ENCODE measurements at places on chromosomes 3 and 15.

DNA sequence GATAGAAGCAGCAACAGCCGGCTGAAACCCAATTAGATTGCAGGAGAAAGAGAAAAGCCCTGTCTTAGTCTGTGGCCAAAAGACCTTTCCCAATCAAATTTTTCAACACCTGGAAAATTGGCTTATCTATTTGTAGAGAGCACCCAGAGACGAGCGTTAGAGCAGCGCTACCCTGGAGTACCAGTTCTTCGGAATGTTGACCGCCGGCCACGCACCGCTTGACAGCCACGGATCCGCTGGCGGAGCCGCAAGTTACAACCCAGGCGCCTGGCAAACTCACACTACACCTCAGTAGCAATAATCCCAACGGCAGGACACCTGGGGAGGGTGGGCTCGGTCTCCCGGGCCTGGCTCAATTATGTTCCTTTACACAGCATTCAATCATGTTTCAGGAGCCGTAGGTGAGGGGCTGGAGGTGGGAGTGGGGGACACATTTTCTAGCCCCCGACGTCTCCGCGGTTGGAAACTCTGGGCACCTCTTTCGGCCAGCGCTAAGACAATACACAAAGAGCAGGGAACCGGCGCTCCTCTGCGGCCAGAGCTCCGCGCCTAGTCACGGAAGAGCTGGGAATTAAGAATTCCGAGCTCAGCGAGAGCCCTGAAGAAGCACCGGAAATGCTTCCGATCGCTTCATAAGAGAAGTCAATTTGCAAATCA, 1.2 kb downstream of the MB21D2 start:
- peak; percentile 12 for DNase-seq

- no peak for DNase-seq
These were observed 393.3 kb downstream of the GRM7 start for GRCh38 chr3:7254251-7254650.

DNA sequence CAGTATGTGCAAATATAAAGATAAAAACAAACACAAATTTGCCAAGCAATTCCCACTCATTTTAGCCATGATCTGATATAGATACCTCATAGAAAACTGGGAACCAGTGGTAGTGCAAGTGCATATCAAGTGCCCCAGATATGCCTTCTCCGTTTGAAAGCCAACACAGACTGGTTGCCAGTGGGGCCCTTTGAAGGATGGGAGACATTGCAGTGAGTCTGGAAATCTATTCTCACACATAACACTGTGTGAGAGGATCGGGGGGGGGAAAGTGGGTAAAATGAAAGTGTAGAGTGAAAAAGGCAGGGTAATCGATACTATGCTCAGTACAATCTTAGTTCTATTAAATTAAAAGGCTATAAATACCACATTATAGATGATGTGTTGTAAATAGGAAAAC, 83.0 kb downstream of the CBLB start:
- DNase-seq, result no peak

DNA sequence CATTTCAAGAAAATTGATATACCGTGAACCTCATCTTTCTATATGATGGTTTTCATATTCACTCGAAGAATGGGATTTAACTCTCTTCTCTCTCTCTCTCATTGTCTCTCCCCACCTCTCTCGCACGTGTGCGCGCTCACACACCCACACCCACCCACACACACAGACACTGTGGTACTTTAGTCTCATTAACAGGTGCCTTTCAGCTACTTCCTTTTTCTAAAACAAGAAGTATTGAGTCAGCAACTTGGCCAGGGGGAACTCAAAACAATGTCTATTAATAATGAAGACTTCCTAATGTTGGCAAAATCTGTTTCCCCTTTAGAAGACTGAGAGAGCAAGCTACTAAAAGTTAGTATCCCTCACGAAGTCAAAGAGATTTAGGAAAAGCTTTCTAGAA, 150.7 kb downstream of the TMCO5A start:
- peak; percentile 34 for DNase-seq

- DNase-seq, result peak; percentile 71
These were observed 31.9 kb upstream of the RAB6B start for GRCh38 chr3:133927540-133928066.

GRCh38 chr3:21433751-21434150, 317.3 kb downstream of the ZNF385D start:
- no peak for DNase-seq

DNA sequence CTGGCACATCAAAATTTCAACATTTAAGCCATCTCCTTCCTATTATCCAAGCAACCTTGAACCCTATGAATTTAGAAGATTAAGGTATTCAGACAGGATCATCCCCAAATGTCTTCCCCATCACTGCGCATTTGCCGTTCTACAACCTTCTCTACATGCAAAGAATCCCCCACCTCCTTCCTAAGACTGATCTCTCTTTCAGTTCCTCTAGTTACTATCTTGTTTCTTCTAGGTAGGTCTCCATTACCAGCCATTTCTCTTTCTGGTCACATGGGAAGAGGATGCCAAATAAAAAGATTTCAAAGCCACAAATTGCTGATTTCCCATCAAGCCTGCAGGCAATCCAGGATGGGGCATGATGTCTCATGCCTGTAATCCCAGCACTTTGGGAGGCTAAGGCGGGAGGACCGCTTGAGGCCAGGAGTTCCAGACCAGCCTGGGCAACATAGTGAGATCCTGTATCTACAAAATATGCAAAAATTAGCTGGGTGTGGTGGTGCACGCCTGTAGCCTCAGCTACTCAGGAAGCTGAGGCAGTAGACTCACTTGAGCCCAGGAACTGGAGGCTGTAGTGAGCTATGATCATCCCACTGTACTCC, 29.7 kb upstream of the MTMR10 start:
- DNase-seq, result no peak

DNA sequence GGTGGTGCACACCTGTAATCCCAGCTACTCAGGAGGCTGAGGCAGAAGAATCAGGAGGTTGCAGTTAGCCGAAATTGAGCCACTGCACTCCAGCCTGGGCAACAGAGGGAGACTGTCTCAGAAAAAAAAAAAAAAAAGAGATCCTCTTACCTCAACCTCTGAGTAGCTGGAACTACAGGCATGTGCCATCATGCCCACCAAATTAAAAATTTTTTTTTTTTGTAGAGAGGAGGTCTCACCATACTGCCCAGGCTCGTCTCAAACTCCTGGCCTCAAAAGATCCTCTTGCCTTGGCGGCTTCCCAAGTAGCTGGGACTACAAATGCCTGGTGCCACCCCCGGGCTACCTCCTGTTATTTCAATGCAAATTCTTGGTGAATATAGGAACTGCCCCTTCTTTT, 1.5 kb downstream of the UMPS start:
- peak; percentile 25 for DNase-seq

GRCh38 chr3:156681002-156681401, 6.6 kb downstream of the TIPARP start:
- DNase-seq, result peak; percentile 80

DNA sequence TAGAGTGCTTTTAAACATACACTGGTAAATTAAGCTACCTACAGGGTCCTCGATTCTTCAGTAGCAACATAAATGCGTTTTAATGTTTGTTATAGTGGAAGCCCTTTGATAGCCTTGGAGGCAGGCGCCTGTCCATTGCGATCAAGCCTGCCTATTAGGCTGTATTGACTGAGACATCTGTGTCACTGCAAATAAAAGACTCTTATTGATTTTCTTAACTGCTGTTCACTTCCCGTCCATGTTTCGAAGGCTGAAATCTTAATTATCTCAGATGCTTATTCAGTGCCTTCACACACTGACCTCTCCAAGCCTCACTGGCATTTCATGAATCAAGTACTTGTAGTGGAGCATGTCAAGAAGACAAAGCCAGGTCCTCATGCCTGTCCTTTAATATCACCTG, 51.1 kb downstream of the MAP2K5 start:
- DNase-seq, result no peak

- no peak for DNase-seq
These were observed 4.8 kb downstream of the SCG5 start for GRCh38 chr15:32646291-32646690.

DNA sequence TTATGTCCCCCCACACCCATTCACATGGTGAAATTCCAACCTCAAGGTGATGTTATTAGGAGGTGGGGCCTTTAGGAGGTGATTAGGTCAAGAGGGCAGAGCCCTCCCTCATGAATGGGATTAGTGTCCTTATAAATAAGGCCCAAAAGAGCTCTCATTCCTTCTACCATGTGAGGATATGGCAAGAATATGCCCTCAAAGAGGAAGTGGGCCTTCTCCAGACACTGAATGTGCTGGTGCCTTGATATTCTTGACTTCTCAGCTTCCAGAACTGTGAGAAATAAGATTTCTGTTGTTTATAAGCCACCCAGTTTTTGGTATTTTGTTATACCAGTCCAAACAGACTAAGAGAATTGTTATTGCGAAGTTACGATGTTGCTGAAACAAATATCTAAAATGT, 94.4 kb downstream of the ANKRD28 start:
- DNase-seq, result no peak

GRCh38 chr3:172084871-172085556, 45.6 kb downstream of the FNDC3B start:
- no peak for DNase-seq

DNA sequence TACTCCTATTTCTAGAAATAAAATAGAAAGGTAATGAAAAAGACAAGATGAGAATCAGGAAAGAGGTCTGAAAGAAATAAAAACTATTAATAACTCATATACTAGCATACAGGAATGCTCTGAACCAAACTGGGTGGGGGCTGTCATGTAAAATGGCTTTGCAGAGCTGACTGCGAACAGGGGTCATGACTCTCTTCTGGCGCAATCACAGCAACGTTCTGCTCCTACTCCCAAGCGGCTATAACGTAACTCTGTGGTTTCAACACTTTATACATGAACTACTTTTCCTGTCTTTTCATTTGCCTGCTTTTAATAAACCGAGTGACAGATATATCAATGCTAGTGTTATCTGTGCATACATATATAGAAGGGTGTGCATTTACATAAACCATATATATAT, 116.7 kb downstream of the DLG1 start:
- peak; percentile 38 for DNase-seq

Data from hematopoietic multipotent progenitor cell treated with erythropoietin and hydrocortisone succinate and interleukin-3 and kit ligand, for 6 days (in vitro differentiated cells).